Activated B cell treated with CpG ODN at 0.5 μM for 24 hours (primary cell): ENCODE measurements at places on chromosomes 6 and 20. TPM values are rescaled to one million over a fixed set of nuclear protein-coding genes. Genes with fewer than 3 reads are reported as not detected.

GRCh38 chr20:22403022-22403631 is 181.2 kb downstream of the FOXA2 start:
- H3K4me1 ChIP-seq: peaks cover 7% of the 10 kb centered on the region
- no peak for DNase-seq
- no peak overlapping the region for H3K27ac ChIP-seq
- no peaks in the 10 kb centered on the region for H3K36me3 ChIP-seq

DNA sequence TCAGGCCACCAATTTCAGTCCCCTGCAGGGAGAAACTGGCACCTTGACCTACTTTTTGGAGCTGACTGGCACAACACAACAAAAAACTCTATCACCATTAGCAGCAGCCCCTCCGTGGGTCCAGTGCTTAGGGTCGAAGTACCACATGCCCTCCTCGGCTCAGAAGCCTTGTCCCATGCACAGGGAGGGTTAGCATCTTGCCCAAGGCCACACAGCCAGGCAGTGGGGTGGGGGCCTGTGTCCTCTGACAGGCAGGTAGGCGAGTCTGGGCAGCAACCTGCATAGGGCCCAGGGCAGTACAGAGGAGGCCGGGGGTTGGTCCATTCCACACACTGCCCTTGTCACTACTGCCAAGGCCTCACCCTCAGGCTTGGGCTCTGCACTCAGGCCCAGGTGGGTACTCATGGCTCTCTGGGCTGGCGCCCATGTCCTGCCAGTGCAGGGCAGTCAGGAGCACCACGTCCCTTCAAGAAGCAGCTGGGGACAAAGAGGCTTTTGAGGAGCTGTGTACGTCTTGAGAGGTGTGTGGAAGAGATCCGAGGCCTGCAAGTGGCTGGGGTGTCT is 53.6 kb downstream of the PYGB start:
- no peak for DNase-seq
- H3K27me3 ChIP-seq: no peaks in the 10 kb centered on the region
- H3K27ac ChIP-seq: no peak overlapping the region
- peaks cover 27% of the 10 kb centered on the region for H3K36me3 ChIP-seq
- H3K4me3 ChIP-seq: no peak overlapping the region

The NAA20 gene
- 44.8 and 47.6 TPM in 2 replicates for total RNA-seq

The ZNF343 gene
- 14.8 and 16.6 TPM in 2 replicates for total RNA-seq

DNA sequence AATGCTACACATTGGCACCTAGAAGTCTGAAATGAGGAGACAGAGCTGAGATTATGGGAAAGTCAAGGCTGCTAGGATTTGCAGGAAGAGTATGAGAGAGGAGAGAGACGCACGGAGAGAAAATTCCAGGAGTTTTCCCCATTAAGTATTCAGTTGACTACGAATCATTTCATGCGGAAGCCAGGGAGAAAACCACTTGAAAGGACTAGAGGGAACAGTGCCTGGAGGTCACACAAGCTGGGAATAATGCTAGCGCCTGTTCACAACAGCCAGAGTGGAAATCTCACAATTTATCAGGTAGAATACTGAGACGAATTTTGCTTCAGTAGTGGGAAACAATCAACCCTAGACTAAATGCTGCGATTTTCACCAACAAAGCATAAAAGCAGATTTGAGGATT is 118.6 kb downstream of the MOXD1 start:
- no peaks in the 10 kb centered on the region for H3K36me3 ChIP-seq
- no peak overlapping the region for H3K4me3 ChIP-seq
- H3K4me1 ChIP-seq: peaks cover 15% of the 10 kb centered on the region
- DNase-seq: no peak

The MARCKS gene
- total RNA-seq: 94.7 and 100 TPM in 2 replicates

DNA sequence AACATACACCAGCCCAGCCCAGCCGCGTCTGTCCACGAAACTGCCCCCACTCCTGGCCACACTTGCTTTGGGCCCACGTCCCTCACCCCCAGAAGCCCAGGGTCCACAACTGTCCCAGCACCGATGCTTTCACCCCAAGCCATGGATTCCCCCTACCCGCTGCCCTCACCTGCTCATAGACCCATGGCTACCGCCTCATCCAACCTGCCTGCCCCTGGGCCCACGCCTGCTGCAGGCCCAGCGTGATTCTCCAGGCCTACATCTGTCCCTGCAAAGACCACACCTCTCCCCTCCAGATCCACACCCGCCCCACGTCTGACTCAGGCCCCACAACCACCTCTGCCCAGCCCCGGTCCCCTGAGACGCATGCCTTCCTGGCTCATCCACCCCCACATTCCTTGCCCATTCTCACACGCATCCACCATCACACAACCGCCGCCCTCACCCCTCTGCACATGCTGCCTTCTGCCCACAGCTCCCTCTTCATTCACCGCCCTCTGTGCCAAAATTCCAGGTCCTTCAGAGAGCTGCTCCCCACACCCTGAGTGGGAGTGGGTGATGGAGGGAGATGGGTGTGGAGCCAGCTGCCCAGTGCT is 86.7 kb downstream of the GRM4 start:
- no peaks in the 10 kb centered on the region for H3K36me3 ChIP-seq
- DNase-seq: no peak
- peaks cover 16% of the 10 kb centered on the region for H3K27me3 ChIP-seq
- H3K4me3 ChIP-seq: no peak overlapping the region
- H3K27ac ChIP-seq: no peak overlapping the region
- H3K4me1 ChIP-seq: no peaks in the 10 kb centered on the region

DNA sequence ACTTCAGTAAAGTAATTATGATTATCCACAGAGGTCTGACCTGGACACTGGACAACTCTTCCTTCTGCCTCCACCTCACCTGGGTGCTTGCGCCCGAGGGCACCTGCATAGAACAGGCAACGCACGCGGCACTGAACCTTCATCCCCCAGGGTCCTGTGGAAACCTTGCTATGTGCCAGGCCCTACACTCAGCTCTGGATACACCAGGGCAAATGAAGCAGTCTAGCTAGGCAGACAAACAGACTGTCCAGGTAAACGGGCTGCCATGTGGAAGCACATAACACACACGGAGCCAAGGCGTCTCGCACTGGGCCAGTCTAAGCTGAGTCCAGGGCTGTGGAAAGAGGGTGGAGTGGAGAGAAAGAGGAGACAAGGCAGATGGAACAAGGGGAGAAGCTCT is 109.3 kb upstream of the AFDN start:
- H3K27ac ChIP-seq: no peak overlapping the region
- H3K27me3 ChIP-seq: peaks cover 39% of the 10 kb centered on the region
- H3K4me1 ChIP-seq: no peaks in the 10 kb centered on the region
- no peak overlapping the region for H3K4me3 ChIP-seq
- DNase-seq: no peak

DNA sequence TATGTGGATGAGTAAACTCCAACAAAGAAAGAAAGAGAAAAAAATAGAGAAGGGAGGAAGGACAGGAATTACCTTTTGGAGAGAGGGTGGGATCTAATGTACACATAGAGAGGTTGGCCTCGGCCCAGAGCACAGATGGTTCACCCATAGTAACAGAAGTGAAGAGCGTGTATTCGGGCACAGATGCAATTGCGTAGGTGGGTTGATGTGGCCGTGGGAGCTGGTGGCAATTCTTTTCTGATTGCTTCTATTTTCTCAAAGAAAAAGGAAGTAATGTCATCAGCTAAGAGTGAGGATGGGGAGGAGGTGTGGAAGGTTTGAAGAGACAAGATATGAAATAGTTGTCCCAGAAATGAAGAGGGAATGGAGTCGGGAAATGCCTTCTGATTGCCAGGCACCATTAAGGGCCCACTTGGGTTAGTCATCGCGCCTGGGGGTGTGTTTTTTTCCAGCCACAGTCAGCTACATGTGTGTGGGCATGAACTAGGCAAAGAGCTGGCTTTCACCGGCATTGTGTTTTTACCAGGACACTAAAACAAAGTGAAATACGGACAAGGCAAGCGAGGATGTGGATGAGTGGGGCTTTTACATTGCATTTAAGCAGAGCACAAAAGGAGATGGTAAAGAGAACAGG is 158.7 kb downstream of the SYNE1 start:
- no peaks in the 10 kb centered on the region for H3K4me1 ChIP-seq
- no peaks in the 10 kb centered on the region for H3K36me3 ChIP-seq
- no peak overlapping the region for H3K4me3 ChIP-seq
- no peaks in the 10 kb centered on the region for H3K27me3 ChIP-seq
- no peak overlapping the region for H3K27ac ChIP-seq
- DNase-seq: no peak

The PAK5 gene
- not detected in 2 replicates for total RNA-seq

DNA sequence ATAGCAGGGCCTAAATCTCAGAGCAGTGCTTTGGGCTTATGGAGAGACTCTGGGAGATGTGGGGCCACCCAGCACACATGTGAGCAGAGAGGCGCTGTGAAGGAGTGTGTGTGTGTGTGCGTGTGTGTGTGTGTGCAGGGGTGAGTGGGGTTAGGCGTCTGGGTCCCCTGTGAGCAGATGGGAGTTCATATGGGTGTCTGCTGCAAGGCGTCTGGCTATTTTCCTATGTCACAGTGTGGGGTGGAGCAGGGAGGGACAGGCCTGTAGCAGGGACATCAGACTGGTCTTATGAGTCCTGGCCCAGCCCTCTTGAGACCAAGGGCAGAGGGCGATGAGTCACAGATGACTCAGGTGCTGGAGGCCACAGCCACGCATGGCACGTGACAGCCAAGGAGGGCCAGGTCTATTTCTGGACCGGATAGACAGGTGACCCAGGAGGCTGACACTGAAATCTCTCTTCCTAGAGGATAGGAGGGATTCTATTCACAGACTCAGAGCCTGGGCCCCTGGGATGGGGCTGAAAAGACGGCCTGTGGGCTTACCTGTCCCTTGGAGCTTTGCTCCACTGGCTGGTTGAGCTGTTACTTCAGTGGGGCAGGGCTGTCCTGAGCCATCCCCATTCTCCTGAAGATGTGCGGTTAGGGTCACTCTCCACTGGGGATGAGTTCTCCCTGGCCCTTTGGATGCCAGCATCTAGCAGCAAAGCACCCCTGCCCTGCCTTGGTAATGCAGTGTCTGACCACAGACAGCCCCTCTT is 28.9 kb downstream of the VEGFA start:
- no peak overlapping the region for H3K27ac ChIP-seq
- no peaks in the 10 kb centered on the region for H3K27me3 ChIP-seq
- H3K4me1 ChIP-seq: peaks cover 17% of the 10 kb centered on the region
- no peaks in the 10 kb centered on the region for H3K36me3 ChIP-seq
- no peak for DNase-seq
- H3K4me3 ChIP-seq: no peak overlapping the region

The TMEM170B gene
- 2.6 and 2.8 TPM in 2 replicates for total RNA-seq

The CLDN20 gene
- total RNA-seq: not detected in 2 replicates

The MYH7B gene
- total RNA-seq: 0.20 and 0.35 TPM in 2 replicates

The IRF4 gene
- total RNA-seq: 417 and 426 TPM in 2 replicates

DNA sequence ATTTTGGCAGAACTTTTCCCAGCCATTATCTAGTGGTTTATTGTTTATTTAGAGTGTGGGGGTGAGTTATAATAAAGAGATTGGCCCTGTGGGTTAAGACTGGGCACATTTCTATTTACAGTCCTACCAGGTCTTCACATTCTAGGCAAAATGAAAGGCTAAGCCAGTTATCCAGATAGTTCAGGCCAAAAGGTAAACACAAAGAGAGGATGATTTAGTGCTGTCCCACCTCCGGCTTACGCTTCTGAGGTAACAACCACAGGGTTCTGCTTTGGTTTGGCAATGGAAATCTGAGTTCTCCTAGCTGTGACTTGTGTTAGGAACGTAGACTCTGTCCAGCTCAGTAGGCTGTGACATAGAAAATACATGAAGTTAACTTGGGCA is 50.3 kb upstream of the PTPRK start:
- no peak for DNase-seq
- no peaks in the 10 kb centered on the region for H3K36me3 ChIP-seq
- no peaks in the 10 kb centered on the region for H3K27me3 ChIP-seq
- no peak overlapping the region for H3K4me3 ChIP-seq

DNA sequence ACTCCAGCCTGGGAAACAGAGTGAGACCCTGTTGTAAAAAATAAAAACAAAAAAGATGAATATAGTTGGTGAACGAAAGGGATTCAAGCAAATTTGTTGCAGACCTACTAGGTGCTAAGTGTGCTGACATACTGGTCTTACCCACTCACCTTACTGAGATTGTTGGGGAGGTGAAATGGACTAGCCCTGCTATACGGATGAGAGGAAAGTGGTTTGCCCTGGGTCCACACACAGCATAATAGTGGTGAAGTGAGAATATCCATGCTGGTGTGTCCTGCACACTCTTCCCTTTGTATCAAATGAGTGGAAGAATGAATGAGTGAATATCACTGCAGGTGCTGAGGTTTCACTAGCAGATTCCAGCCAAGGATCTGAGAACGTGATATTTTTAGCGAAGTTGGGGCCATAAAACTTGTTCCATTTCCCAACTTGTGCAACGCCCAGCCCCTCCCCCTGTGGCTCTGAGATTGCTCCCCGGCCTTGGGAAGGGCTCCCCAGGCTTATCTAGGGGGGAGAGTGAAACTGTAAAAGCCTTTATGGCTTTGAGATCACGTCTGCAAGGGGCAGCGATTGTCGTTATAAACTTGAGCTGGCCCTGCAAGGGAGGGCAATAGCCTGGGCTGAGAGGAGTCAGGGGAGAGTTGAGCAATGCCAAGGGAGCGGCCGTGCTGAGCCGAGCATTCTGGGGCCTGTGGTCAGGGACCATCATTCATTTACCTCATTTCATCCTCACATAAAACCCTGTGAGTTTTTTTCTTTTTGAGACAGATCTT is 33.2 kb upstream of the TTPAL start:
- H3K27me3 ChIP-seq: peaks cover 12% of the 10 kb centered on the region
- H3K4me3 ChIP-seq: no peak overlapping the region
- H3K36me3 ChIP-seq: no peaks in the 10 kb centered on the region

DNA sequence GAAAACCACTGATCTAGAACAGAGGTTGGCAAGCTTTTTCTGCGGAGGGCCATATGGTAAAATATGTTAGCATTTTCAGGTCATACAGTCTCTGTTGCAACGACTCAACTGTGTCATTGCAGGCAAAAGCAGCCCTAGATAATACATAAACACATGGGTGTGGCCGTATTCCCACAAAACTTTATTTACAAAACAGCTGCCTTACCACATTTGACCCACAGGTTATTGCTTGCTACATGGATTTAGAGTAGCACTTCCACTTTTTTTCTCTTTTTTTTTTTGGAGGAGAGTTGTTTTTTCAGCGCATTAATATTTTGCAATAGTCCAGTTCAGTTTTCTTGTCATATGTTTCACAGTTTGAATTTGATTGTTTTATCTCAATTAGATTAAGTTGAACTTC is 2.5 kb upstream of the IGF2R start:
- no peak overlapping the region for H3K27ac ChIP-seq
- H3K27me3 ChIP-seq: no peaks in the 10 kb centered on the region
- H3K4me3 ChIP-seq: no peak overlapping the region
- peaks cover 20% of the 10 kb centered on the region for H3K4me1 ChIP-seq

- no peak overlapping the region for H3K27ac ChIP-seq
- peak; percentile 46 for DNase-seq
- peaks cover 2% of the 10 kb centered on the region for H3K4me1 ChIP-seq
- no peak overlapping the region for H3K4me3 ChIP-seq
- H3K36me3 ChIP-seq: no peaks in the 10 kb centered on the region
- peaks cover 5% of the 10 kb centered on the region for H3K27me3 ChIP-seq
Observed at GRCh38 chr20:1764136-1765033, 106.8 kb upstream of the SIRPG start.

The COL12A1 gene
- not detected in 2 replicates for total RNA-seq

The VSTM2L gene
- not detected in 2 replicates for total RNA-seq

GRCh38 chr6:108755257-108756240 is 92.7 kb upstream of the ARMC2 start:
- H3K4me1 ChIP-seq: no peaks in the 10 kb centered on the region
- H3K27me3 ChIP-seq: peaks cover 9% of the 10 kb centered on the region
- no peak overlapping the region for H3K4me3 ChIP-seq
- no peak for DNase-seq
- no peaks in the 10 kb centered on the region for H3K36me3 ChIP-seq
- no peak overlapping the region for H3K27ac ChIP-seq

The LRRN4 gene
- not detected in 2 replicates for total RNA-seq

- no peak for DNase-seq
- H3K36me3 ChIP-seq: peaks cover 1% of the 10 kb centered on the region
- H3K4me1 ChIP-seq: no peaks in the 10 kb centered on the region
Observed at GRCh38 chr6:149906405-149906804, 8.5 kb upstream of the RAET1E start.

The ADAM33 gene
- total RNA-seq: not detected in 2 replicates
